ENCODE measurements at places on chromosomes 3 and 15.

DNA sequence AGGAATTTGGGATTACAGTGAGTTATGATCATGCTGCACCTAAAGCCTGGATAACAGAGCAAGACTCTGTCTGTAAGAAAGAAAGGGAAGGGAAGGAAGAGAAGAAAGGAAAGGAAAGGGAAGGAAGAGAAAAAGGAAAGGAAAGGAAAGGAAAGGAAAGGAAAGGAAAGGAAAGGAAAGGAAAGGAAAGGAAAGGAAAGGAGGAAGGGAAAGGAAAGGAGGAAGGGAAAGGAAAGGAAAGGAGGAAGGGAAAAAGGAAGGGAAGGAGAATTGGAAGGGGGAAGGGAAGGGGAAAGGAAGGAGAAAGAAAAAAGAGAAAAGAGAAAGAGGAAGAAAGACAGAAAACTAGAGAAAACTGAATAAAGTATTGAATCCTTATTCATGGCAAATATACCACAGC is 359.8 kb downstream of the ULK4 start:
- no peak for DNase-seq

DNA sequence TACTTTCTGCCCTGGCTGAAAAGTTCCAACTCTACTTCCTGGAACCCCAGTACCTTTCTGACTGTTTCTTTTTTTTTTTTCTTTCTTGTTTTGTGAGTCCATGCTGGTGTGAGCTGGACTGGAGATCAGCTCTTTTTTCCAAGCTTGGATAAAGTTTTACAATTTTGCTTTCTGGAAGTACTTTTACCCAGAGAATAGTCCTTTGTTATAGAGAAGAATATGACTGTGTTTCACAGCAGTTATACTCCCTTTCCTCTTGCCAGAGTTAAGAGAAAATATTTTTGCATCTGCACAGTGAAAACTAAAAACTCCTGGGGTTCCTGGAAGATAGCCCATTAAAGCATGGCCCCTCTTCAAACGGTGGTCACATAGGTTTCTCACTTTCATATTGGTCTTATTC is 1100.6 kb downstream of the OTOL1 start:
- DNase-seq, result no peak

DNA sequence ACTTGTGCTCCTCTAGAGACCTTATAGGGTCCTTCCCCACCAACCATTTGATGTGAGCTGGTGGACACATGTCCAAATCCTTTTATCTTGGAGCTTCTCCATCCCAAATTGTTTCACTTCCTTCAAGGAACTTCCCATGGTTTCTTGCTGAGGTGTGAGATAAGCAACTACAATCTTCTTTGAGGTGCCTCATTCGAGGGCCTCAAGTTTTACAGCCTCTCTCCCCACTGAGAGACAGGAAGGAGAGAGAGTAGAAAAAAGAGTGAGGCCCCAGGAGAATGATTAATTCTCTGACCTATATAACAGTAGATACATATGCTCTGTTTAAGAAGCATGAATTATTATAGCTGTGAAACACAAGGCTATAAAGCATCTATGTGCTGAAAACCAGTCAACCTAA is 70.5 kb downstream of the SUMF1 start:
- DNase-seq, result no peak

GRCh38 chr3:4972652-4973643 is 6.3 kb upstream of the BHLHE40 start:
- DNase-seq, result no peak

- no peak for DNase-seq
Observed at GRCh38 chr3:55483196-55484095, 3.7 kb downstream of the WNT5A start.

DNA sequence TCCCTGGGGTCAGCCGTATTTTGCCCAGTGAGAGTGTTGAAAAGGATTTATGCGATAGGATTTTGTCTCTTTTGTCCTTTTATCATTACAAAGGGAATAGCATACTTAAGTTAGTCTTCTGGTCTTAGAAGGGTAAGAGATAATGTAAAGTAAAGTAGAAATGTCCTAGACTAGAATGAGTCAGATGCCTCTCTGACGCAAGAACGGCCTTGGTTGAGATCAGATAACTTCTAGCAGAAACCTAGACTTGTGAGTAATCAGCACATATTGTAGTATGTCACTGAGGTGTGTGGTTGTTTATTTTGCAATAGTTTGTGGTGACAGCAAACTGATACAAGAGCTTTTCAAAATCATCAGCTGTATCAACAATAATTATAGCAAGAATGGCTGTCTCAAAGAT is 866.1 kb downstream of the NSUN3 start:
- no peak for DNase-seq
